ENCODE measurements at places on chromosomes 1 and 21. TPM values are rescaled to one million over a fixed set of nuclear protein-coding genes. Genes with fewer than 3 reads are reported as not detected.
A peak's percentile ranks its signal among the peaks of the same experiment; 100 is the strongest.

The PLA2G5 gene
- total RNA-seq, result 31.5 TPM

The LAMC1 gene
- total RNA-seq, result 100 TPM

The CHD5 gene
- total RNA-seq, result 0.50 TPM

- peak; percentile 56 for DNase-seq
These were observed 38.0 kb downstream of the ERG start for GRCh38 chr21:38460171-38460742.

DNA sequence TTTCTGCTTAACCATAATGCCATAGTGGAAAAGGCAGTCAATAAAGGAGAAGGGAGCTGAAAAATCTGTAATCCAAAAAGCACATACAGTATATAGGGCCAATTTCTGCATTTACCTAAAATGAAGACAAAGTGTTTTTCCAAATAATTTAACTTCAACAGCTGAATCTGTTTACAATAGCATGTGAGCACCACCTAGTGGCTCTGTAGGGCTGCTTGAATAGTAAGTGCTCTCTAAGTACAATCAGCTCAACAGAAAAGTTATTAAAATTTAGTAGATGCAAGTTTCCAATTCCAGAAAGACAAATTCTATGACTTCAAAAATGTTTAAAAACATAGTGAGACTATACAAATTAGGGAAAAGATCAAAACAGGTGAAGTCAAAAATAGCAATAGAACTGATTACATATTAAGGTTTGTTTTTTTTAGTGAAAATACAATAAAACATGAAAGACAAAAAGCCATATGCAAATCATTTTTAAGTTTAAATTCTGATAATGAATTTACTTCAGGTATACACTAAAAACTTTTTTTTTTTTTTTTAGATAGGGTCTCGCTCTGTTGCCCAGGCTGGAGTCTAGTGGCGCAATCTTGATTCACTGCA lies 220.0 kb downstream of the SETD4 start:
- DNase-seq, result peak; percentile 67

DNA sequence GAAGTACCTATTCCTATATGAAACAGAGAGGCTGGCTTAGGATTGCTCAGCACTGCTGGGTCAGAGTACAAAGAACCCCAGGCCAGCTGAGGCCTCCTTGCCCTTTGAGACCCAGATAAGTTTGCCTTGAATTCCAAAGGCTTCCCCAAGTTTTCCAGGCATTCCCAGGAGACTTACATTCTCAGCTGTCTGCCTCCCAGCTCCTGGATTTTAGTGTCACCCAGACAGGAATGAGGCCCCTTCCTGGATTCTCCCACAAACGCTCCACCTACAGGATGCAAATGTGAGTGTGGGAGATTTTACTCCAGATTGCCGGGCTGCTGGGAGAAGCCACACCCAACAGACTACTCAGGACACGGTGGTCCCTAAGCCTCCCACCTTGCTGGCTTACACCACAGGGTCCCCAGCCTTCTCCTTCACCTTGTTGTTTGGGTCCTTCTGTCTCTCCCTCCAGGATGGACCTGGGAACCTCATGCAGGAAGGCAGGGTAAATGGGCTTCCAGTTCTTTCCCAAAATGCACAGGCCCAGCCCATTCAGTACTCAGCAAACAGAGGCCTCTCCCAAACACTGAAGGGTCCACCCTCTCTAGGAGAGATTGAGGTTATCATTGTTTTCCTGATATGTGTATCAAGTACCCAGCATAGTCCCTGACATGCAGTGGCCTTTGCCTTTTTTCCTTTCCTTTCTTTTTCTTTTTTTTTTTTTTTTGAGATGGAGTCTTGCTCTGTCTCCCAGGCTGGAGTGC lies 10.6 kb downstream of the RHBG start:
- no peak for DNase-seq

- DNase-seq, result no peak
These were observed 2.4 kb downstream of the NTPCR start for GRCh38 chr1:232952514-232953499.

DNA sequence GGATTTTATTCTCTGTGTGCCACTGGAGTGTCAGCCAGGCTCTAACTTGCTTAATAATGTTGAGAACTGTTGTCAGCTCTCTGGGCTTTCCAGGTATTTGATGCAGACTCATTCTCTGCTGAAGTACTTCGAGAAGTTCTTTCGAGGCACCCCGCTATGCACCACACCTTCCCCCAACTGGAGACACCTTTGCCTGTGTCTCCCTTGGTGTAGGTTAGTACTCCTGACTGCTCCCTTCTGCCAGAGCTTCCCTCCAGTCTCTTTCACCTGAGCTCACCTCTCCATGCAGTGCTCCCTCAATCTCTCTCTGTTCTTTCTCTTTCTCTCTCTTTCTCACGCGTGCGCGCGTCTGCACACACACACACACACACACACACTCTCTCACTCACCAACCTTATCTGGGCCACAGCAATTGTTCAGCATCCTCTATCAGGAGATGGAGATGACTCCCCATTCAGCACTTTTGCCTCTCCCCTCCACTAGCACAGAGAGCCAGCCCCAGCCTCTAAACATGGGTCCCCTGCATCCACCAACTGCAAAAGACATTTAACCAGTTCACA lies 14.0 kb upstream of the MGST3 start:
- DNase-seq, result no peak

Data from heart right ventricle (tissue), 16 donors.